ENCODE measurements at places on chromosomes 11 and 22. TPM values are rescaled to one million over a fixed set of nuclear protein-coding genes. Genes with fewer than 3 reads are reported as not detected.

DNA sequence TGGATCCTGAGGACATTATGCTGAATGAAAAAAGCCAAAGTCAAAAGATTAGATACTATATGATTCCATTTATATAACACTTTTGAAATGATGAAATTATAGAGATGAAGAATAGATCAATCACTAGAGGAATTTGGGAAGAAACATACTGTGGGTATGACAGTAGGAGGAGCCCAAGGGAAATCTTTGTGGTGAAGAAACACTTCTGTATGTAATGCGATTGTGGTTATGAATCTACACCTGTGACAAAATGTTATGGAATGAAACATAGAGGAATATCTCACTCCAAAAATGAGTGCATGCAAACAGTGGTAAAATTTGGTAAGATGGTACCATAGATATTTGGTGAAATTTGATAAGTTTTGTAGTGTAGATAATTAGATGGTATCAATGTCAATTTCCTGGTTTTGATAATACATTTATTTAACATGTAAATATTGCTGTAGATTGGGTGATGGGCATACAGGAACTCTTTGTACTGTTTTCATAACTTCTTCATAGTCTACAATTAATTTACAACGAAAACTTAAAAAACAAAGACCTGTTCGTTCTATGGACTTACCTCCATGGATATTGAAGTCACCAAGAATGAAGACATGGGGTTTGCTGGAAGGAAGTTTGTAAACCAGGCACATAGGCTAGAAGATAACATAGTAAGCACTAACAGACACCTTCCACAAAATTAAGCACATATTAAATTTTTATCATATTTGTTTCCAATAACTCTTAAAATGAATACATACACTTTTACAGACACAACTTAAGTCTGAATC is 11.5 kb downstream of the MRGPRX1 start:
- DNase-seq: no peak

DNA sequence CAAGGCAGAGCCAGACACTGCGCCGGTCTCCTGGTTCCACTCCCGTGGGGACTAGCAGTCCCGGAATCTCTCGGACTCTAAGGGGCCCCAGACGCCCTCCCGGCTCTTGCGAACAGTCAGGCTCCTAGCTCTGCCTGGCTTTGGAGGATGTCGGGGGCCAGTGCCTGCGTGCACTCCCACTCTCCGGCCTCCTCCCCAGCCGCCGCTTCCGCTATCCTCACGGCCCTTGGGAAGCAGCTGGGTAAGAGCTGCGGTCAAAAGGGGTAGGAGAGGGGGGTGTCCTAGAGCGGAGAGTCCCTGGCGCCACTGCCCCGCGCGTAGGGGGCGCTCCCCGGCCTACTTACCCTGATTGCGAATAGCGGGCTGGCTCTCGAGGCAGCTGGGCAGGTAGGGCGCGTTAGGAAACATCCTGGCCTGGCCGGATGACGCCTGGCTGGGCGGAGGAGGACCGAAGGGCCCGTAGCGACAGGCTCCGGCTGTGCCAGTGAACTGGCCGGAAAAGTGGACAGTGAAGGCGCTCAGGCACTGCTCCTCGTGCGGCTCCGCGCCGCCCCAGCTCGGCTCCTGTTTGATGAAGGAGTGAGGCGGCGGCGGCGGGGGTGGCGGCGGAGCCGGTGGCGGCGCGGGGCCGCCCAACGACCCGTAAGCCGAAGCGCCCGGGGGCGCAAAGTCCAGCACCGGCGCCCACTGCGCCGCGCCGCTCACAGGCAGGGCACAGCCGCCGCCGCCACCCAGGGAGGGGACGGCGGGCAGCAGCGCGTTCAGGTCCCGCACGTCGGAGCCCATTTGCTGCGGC is 785 bp downstream of the WT1 start:
- DNase-seq: peak; percentile 58

DNA sequence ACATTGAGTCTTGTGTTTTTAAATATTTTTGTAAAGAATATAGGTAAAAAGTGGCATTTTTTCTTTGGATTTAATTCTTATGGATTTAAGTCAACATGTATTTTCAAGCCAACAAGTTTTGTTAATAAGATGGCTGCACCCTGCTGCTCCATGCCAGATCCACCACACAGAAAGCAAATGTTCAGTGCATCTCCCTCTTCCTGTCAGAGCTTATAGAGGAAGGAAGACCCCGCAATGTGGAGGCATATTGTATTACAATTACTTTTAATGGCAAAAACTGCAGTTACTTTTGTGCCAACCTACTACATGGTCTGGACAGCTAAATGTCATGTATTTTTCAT is 333 bp upstream of the CD3E start:
- DNase-seq: no peak

DNA sequence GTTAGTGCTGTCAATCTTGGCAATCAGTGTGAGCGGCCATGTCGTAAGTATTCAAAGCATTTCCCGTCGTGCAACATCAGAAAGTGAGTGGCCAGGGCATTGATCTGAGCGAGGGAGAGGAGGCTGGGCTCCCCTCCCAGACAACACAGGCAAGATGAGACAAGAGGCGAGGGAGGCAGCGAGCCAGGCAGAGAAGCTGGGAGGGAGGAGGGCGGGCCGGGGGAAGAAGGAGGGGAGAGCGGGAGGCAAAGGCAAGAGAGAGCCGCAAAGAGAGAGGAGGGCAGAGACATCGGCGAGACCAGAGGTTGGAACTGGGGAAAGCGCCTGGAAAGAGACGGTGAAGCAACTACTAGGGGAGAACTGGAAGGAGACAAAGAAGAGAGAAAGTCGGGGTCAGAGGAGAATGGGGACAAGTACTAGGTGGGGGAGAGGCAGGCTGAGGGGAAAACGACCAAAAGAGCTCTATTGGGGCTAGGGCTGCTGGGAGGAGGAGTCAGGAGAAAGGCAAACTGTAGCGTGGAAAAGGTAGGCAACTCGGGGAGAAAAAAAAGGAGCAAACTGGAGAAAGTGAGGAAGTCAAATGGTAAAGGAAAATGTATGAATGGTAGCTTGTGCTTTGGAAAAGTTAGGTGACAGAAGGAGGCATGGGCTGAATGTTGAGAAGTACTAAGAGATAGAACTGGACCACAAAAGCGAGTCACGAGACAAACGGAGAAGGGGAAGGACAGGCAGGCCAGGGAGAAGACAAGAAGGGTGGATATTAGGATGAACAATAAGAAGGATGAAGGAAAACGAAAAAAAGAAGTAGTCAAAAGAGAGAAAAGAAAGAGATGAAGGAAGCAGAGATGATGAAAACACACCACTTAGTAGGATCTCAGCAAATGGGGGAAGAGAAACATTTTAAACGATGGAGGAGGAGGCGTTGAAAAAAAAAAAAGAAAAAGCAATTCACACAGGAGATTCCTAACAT is 130.5 kb upstream of the C11orf58 start:
- peak; percentile 70 for DNase-seq

DNA sequence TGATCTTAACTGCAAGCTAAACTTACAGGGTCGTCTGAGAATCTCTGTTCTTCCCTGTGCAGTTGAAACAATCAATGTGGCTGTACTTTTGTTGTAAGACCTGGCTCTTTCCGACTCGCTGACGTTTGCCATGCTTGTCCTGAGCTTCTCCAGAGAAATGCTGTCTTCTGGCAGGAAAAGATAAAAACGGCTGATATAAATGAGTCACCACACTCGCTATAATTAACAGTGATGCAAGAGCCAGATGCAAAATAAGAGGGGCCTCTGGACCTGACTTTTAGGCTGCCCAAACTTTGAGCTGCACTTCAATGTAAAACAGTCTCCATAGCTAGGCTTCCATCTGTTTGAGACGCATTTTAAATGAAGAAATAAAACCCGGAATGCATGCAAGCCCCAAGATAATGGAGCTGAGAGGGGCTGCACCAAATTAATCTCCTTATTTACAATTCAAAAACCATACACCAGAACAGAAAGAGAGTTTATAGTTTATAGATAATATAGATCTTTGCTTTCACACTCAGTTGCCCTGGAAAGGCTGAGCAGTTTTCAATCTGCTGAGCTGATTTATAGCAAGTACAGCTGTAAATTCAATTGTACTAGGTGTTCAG is 48.5 kb downstream of the WT1 start:
- DNase-seq: no peak

CRYBB3 gene
- total RNA-seq: not detected
